Airway epithelial cell (primary cell): ENCODE measurements at places on chromosomes 1 and 21. TPM values are rescaled to one million over a fixed set of nuclear protein-coding genes. Genes with fewer than 3 reads are reported as not detected.

Gene MUTYH
- total RNA-seq = 13.9 and 15.2 TPM in 2 replicates

Gene SPOCD1
- total RNA-seq = 4.4 and 5.6 TPM in 2 replicates

Gene SNIP1
- total RNA-seq = 12.1 and 13.3 TPM in 2 replicates

Gene CD1D
- total RNA-seq = 2.0 and 3.4 TPM in 2 replicates
